ENCODE measurements at places on chromosomes 13 and 19.

- DNase-seq = no peak
Measured at GRCh38 chr13:39326469-39327171, 276.4 kb downstream of the LHFPL6 start.

GRCh38 chr19:55640043-55640576 lies 692 bp upstream of the ZNF580 start:
- peak; percentile 74 for DNase-seq

DNA sequence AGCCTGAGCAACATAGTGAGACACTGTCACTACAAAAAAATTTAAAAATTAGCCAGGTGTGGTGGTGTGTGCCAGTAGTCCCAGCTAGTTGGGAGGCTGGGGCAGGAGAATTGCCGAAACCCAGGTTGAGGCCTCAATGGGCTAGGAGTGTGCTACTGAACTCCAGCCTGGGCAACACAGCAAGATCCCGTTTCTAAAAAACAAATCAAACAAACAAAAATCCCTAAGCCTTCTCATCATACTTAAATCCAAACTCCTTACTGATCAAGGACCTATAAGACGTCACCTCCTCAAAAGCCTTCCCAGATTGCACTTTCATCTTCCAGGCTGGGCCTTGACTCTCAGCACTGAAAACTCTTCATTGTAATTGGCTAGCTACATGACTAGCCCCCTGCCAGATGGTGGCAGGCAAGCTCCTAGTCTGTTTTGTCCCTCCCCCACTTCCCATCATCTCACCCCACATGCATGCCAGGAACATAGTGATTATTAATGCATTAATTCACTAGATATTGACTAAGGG lies 17.5 kb upstream of the NANOS3 start:
- no peak for DNase-seq

GRCh38 chr19:660793-661426 lies 2.1 kb downstream of the RNF126 start:
- DNase-seq = no peak

- peak; percentile 94 for DNase-seq
Measured at GRCh38 chr19:50500060-50500752, 10.8 kb downstream of the JOSD2 start.

DNA sequence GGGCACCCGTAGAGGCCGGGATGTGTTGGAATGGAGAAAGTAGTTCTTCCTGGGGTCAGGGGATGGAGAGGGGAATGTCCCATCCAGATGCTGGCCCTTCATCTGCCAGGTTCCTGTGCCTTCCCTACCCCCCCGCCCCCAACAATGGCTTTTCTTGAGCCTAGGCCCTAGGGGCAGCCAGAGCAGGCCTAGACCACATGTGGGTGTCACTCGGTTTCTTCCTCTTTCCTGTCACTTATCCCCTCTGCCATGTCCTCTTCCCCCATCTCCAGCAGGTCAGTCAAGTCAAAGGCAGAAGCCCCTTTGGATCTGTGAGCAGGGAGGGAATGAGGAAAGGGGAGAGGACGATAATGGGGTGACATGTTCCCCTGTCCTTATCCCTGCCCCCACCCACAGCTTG lies 36.4 kb downstream of the LYL1 start:
- DNase-seq = no peak

- DNase-seq = no peak
Measured at GRCh38 chr13:102091231-102091630, 310.6 kb downstream of the FGF14 start.

DNA sequence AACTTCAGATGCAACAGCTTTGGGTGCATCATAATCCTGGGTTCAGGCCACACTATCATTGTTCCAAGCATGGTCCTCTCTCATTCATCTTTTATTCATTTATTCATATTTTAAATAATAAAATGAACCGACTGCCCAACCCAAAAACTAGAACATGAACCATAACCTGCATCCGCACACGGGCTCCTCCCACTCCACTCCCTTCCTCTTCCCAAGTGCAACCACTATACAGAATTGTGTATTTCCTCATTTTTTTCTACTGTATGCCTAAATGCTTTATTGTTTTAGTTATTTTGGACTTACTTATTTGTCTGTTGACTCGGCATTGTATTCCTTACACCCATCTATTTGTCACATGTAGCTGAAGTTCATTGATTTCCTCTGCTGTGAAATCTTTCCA lies 30.7 kb upstream of the POMP start:
- DNase-seq = no peak

GRCh38 chr13:112704308-112705145 lies 14.7 kb downstream of the ATP11A start:
- DNase-seq = no peak

DNA sequence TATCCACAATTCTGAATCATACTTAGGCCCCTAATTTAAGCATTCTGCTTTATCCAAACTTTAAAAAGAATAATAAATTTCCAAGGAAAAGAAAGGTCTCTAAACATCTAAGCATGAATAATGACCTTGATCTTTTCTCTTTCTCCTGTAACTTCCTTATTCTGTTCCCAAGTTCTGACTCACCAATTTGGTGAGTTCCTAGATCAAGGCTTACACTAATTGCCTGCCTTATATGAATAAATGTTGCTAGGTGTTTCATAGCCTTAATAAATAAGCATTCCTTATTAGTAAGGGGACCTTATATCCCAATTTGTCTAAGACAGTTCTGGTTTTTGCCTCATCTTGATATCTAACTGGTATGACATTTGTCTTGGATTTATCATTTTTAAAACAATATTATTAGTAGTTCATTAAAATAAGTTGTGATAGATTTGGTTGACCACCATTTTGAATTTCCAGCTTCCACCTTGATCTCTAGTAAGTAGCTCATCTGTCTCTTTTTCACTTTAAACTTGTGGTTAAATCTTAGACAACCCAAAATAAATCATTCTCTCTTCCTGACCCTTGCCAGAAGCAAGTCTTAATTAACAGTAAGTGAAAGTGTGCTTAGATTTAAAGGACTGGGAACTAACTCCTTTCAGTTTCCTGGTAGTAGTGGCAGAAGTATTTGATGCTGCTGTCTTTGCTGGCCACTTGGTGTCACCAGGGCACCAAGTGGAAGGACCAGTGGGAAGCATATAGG lies 121.2 kb upstream of the MLNR start:
- DNase-seq = no peak

- DNase-seq = no peak
Measured at GRCh38 chr19:16465239-16465638, 6.5 kb downstream of the EPS15L1 start.

GRCh38 chr13:67854990-67855389 lies 624.9 kb upstream of the PCDH9 start:
- DNase-seq = no peak

DNA sequence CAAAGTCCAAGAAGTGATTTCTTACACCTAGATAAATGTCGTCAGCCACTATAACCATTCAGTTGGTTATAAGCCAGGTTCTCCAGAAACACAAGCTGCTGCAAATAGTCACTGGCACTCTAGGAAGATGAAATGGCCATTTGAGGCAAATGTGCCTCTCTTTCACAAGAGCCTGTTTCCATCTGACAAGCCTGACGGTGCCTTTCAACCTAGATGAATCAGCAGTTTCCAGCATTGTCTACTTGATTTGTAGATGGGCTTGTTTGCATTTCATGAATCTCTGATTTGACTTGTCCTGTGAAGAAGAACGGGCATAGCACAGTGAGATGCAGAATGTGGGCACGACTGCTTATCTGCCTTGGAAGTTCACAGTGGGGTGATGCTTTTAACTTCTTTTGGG lies 327.2 kb downstream of the LMO7 start:
- no peak for DNase-seq

GRCh38 chr19:14004619-14005348 lies 1.3 kb downstream of the RFX1 start:
- peak; percentile 78 for DNase-seq

GRCh38 chr13:64054321-64054720 lies 2638.7 kb upstream of the PCDH20 start:
- no peak for DNase-seq

- DNase-seq = no peak
Measured at GRCh38 chr19:38853214-38853613, 3.4 kb upstream of the HNRNPL start.

DNA sequence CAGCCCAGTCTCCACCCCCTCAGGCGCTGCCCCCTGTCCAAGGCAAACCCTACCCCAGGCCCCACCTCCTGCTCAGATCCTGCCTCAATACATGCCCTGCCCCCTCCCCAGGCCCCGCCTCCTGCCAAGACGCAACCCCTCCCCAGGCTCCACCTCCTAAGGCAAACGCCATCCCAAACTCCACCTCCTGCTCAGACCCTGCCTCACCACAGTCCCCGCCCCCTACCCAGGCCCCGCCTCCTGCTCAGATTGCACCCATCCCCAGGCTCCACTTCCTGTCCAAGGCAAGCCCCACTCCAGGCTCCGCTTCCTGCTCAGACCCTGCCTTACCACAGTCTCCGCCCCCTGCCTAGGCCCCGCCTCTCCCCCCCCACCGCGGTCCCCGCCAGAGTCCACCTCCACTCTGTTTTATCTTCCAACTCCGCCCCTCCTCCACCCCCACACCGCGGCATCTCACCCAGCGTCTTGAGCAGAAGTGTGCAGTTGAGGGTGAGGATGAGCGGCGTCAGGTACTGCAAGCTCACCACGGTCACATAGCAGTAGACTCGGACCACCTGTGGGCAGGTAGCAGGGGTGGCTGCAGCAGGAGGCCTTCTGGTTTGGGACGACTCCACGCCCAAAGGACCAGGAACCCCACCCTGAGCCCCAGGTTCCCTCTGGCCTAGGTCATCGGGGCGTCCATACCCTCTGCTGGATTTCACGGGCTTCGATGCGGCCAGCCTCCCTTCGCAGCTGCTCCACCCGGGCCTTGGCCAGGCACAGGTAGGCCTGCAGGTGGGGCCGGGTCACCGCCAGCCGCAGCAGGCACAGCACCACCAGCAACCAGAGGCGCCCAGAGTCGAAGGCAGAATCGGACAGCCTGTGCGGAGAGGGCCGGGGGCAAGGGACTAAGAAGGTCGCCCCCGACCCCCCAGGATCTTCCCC lies 17.7 kb downstream of the TMEM161A start:
- DNase-seq = no peak

DNA sequence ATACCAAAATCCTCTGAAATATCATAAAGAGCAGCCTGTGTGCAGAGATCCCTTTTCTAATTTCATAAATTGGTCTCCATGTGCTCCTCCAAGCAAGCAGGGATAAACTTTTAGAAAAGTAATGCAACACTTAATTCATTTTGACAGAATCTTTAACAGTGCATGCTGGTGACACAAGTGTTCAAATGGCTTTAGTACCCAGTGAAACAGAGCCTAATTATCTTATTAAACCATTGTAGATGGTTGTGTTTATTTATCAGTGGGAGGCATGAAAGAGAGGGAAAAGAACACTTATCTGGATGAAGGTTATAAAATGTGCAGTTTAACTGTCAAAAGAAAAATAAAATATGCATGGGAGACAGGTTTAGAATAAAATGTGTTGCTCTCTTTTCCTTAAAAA lies 945.0 kb upstream of the PCDH20 start:
- DNase-seq = no peak

GRCh38 chr19:4588291-4588761 lies 28.8 kb upstream of the SEMA6B start:
- DNase-seq = no peak

- DNase-seq = no peak
Measured at GRCh38 chr19:31903979-31904378, 441.4 kb upstream of the ZNF507 start.

DNA sequence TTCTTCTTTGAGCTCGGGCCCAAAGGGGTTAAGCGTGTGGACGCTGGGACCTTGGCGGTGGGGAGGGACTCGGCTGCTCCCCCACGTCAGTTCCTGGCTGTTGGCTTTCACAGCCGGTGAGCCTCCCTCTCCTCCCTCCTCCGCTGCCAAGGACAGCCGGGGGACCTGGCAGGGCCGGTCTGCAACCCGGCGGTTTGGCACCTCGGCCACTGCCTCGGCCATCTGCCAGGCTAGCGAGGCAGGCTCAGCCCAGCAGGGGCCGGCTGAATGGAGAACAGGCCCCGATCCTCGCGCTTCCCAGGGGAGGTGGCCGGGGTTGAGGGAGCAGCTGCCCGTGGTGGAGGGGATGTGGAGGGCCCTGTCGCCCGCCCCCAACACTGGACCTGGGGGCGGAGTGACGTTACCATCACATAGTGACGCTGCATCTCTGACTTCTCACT lies 5.0 kb downstream of the TLE5 start:
- peak; percentile 78 for DNase-seq

- no peak for DNase-seq
Measured at GRCh38 chr19:39878398-39878797, 32.2 kb upstream of the FBL start.

DNA sequence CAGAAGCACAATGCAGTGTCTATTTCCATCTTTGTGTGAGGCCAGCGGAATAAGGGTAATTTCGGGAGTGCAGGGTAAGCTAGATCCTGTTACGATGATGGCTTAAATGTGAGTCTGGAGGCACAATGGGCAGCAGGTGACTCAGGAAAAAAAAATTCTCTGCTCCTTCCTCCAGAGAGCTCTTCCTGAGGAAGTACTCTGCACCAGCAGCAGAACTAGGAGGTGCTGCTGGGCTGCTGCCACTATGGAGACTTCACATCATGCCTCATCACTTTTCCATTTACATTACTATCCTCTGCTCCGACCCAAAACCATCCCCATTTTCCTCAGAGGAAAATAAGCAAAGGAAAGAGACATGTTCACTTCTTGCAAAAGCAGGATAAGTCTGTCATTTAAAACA lies 282.0 kb downstream of the DNAJC15 start:
- no peak for DNase-seq

- no peak for DNase-seq
Measured at GRCh38 chr19:37975596-37976515, 68.8 kb downstream of the SIPA1L3 start.
